ENCODE measurements at places on chromosomes 13 and 19. TPM values are rescaled to one million over a fixed set of nuclear protein-coding genes. Genes with fewer than 3 reads are reported as not detected.
A peak's percentile ranks its signal among the peaks of the same experiment; 100 is the strongest.

DNA sequence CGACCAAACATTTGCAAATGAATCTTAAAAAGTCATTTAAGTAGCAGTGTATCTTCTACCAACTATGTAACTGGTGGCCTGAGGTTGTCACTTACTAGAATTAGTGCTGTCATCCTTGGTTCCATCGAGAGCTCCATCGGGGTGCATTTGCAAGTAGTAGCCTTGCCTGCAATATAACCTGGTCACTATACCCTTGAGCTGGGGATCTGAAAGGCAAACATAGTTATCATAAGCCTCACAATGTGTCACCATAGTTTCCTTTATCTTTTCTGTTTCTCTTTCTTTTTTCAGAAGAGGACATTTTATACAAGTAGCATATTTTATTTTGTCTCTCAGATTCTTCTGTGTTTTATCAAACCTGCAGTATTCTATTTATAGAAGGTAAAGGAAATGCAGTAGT lies 422.6 kb downstream of the ITGBL1 start:
- DNase-seq = no peak

- no peak for DNase-seq
These were observed 1.8 kb downstream of the LONP1 start for GRCh38 chr19:5718037-5718578.

DNA sequence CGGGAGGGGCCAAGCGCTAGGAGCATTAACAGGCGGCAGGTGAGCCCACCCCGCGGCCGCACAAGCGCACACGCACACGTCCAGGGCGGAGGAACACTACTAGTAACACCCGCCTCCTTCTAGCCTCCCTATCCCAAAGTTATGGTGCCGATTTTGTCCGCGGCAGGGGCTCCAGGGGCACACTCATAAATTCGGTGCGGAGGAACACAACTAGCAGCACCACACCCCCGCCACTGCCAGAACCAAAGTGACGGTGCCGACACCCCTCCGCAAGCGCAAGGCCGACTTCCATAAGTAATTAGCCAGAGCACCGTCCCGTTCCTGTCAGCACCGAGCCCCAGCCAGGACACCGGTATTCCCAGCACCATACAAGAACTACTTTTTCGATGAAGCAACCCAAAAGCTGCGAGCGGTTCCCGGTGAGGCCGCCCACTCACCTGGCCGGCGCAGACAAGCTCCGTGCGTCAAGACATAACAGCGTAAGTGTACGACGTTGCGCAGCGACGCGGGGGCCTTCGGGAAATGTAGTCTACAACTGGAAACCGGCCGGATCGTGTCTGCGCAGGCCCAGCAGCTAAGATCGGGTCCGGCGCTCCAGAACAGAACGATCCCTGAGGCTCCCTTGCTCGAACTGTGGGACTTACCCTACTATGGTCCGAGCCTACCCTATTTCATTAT lies at the start of the genes ZNF540 and ZNF571:
TSS of gene ZNF540 (plus strand) at position 573 of the 678 bp plus-strand sequence. CDS start 3,572 bp downstream, outside the sequence.
TSS of gene ZNF571 (minus strand) at position 489 of the 678 bp plus-strand sequence. CDS start 8,116 bp downstream, outside the sequence.
- DNase-seq = peak; percentile 85

DNA sequence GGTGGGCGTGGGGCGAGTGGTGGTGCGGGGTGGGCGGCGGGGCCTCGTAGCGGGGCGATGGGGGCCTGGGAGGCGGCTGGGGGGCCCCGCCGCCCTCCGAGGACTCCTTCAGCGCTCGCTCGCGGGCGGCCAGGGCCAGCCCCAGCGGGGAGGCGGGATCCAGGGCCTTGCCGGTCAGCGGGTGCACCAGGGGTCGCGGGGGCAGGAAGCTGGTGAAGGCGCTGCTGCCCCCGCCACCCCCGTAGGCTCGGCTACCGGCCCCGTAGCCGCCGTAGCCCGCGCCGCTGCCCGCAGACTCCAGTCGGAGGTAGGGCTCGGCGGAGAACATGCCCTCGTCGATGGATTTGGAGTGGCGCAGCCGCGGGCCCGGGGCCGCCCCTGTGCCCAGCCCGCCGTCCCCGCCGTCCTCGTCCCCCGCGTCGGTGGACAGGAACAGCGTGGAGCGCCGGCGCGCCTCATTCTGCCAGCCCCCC lies 18.6 kb downstream of the C19orf81 start:
- DNase-seq = no peak

The CATSPERD gene
- total RNA-seq = 0.08 TPM

The TMC4 gene
- 5.1 TPM for total RNA-seq

The FLT1 gene
- total RNA-seq = 0.15 TPM

- no peak for DNase-seq
These were observed 47.1 kb downstream of the ZNF568 start for GRCh38 chr19:36963280-36963679.

- DNase-seq = no peak
These were observed 15.6 kb downstream of the TRPM4 start for GRCh38 chr19:49173198-49173597.

Data from Panc1 (cell line).